SJCRH30 (cell line): ENCODE measurements at places on chromosomes 5 and 9.

- DNase-seq = no peak
- H3K27me3 ChIP-seq = no peaks in the 10 kb centered on the region
- H3K4me1 ChIP-seq = no peaks in the 10 kb centered on the region
Measured at GRCh38 chr5:118518720-118519119, 469.6 kb downstream of the DTWD2 start.

- H3K4me1 ChIP-seq = no peaks in the 10 kb centered on the region
- no peaks in the 10 kb centered on the region for H3K36me3 ChIP-seq
- H3K27ac ChIP-seq = no peak overlapping the region
- no peak overlapping the region for H3K4me3 ChIP-seq
Measured at GRCh38 chr5:156883316-156883875, 33.3 kb downstream of the PPP1R2B start.

GRCh38 chr5:569358-569867 is 42.7 kb upstream of the CEP72 start:
- H3K4me1 ChIP-seq = no peaks in the 10 kb centered on the region
- H3K27ac ChIP-seq = no peak overlapping the region
- H3K36me3 ChIP-seq = no peaks in the 10 kb centered on the region
- no peaks in the 10 kb centered on the region; the same call in 1 of the 2 replicates for H3K27me3 ChIP-seq
- DNase-seq = no peak

DNA sequence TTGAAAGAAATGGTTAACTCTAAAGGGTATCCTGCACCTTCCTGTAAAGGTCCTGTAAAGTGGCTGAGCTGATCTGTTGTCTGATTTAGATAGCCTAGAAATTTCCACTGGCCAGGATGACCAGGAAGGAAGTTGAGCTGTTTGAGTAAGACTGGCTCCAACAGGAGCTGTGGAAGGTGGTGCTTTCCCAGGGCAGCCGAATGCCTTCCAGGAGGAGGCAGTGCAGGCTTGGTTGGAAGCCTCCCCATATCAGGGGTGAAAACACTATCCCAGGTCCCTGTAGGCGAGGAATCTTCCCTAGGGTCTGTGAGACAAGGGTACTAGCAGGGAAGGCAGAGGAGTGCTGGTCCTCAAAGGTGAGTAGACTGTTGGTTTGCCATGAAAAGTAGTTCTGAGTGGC is 98.4 kb downstream of the LIX1 start:
- H3K36me3 ChIP-seq = no peaks in the 10 kb centered on the region
- no peak overlapping the region for H3K27ac ChIP-seq
- no peaks in the 10 kb centered on the region for H3K4me1 ChIP-seq
- no peak overlapping the region for H3K4me3 ChIP-seq
- no peaks in the 10 kb centered on the region for H3K27me3 ChIP-seq

DNA sequence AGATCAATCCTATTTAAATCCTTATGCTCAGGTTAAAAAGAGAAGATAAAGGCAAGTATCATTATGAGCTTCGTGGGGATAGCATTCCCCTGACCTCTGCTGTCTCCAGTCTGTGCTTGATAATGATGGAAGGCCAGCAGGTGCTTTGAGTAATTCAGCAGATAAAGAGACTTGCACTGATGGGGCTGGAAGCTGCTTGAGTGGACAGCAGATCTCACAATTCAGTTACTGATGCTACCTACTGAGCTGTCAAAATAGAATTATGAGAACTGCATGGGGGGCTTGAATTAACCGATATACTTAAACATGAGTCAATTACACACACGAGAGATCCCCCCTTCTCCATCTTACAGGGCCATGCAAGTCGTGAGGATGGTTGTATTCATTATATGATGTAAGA is 107.7 kb upstream of the GPR151 start:
- H3K4me3 ChIP-seq = no peak overlapping the region
- H3K4me1 ChIP-seq = no peaks in the 10 kb centered on the region
- no peak for DNase-seq
- no peaks in the 10 kb centered on the region for H3K36me3 ChIP-seq
- H3K27me3 ChIP-seq = 0 out of 2 replicates have a peak, but pooled peaks cover 2% of the 10 kb centered on the region

GRCh38 chr5:56543441-56544388 is 271.6 kb upstream of the MAP3K1 start:
- no peak for DNase-seq
- H3K27ac ChIP-seq = no peak overlapping the region
- H3K4me1 ChIP-seq = peaks cover 7% of the 10 kb centered on the region; the same call in 1 of the 2 replicates
- H3K27me3 ChIP-seq = no peaks in the 10 kb centered on the region
